ENCODE measurements at places on chromosomes 2 and 18.

- no peak for DNase-seq
These were observed 119.2 kb downstream of the KCNF1 start for GRCh38 chr2:11030909-11031308.

GRCh38 chr2:58204195-58204959 lies 36.7 kb downstream of the FANCL start:
- DNase-seq = no peak

- DNase-seq = no peak
These were observed 128.0 kb upstream of the SP5 start for GRCh38 chr2:170587117-170587516.

GRCh38 chr18:42233908-42234307 lies 278.9 kb downstream of the PIK3C3 start:
- no peak for DNase-seq

GRCh38 chr2:108632332-108633160 lies 86.7 kb upstream of the RANBP2 start:
- DNase-seq = no peak

DNA sequence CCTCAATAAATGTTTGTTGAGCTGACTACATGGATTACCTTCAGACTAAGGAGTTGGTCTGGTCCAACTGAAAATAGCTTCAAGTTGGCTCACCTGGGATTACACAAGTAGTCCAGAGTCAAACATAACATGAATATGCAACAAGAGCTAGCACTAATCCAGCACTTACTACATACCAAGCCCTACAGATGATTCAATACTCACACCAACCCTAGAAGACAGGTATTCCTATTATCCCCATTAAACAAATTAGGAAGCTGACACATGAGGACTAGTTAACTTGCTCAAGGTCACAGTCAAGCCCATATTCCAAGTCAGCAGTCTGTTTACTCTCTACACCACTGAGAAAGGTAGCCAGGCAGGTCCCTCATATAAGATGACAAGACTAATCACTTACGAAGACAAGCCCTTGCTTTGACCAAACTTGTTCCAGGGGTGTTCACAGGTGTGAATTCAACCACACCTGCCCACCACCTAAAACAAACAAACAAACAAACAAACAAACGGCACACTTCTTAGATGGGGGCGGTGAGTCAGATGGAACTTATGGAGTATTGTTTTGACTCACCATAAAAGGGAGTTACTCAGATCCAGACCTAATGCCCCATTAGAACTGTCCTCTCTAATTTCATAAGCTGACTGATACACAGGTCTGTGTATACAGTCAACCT lies 29.1 kb downstream of the TMEM131 start:
- no peak for DNase-seq

DNA sequence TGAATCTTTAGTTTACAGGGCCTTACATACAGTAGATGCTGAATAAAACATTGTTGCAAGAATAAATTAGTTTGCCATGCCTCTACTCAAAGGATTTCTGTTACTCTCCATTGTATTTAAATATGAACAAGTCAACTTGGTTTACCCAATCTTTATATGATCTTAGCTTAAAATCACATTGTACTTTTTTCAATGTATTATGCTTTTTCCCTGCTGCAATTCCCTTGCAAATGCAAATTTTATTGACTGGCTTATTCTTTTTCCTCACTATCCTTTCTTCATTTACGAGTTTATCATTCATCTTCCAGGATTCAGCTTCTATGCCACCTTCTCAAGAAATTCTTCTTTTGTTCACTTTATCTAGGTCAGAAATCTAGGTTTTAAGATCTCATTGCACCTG lies 571.4 kb upstream of the ZNF804A start:
- no peak for DNase-seq

DNA sequence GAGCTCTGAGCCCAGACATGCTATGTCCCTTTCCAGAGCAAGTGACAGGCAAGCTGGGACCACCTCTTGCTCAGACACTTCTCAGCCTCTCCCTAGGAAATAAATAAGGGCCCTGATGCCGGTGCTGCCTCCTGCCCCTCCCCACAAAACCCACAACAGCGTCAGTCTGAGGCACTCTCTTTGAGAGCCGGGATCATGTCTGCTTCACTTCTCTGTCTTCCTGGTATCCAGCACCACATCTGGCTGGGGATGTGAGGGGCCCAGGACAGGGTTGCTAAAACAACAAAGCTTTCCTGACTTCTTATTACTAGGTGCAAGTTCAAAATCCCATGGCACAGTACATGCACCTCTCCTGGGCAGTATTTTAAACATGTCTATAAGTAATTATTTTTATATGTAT lies 103.9 kb upstream of the GLI2 start:
- DNase-seq = no peak

DNA sequence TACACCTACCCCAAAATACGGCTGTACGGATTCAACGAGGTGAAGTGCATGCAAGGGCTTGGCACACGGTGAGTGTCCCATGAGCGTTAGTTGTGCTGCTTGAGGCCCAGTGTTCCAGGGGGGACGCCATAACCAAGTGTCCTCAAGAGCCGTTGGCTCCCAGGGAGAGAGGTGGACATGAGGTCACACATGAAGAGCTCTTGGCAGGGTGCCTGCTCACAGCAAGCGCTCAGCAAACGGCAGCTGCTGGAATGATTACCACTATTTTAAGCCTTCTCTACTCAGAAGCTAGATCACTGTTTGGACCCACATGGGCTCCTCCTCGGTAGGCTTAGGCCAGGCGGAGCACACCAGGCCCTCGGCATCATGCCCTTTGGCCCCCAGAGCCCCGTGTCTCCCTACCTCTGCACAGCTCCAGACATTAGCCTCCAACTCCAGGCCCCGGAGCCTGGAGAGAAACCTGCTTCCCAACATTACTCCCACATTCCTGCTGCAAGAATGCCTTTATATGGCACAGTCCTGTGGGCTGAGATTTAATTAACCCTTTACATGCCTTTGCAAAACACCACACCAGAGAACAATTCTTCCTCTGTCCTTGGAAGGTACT lies 68.4 kb upstream of the PPP1CB start:
- no peak for DNase-seq

GRCh38 chr2:113266431-113266830 lies 12.3 kb downstream of the PAX8 start:
- DNase-seq = no peak
